Tibial artery (tissue), 4 donors: ENCODE measurements at places on chromosomes 7 and 10.
A peak's percentile ranks its signal among the peaks of the same experiment; 100 is the strongest.

GRCh38 chr7:129167817-129168216 lies 20.6 kb upstream of the SMO start:
- H3K27ac ChIP-seq: no peak overlapping the region
- no peaks in the 10 kb centered on the region for H3K36me3 ChIP-seq
- H3K4me1 ChIP-seq: peaks cover 22% of the 10 kb centered on the region
- peaks cover 3% of the 10 kb centered on the region for H3K27me3 ChIP-seq

DNA sequence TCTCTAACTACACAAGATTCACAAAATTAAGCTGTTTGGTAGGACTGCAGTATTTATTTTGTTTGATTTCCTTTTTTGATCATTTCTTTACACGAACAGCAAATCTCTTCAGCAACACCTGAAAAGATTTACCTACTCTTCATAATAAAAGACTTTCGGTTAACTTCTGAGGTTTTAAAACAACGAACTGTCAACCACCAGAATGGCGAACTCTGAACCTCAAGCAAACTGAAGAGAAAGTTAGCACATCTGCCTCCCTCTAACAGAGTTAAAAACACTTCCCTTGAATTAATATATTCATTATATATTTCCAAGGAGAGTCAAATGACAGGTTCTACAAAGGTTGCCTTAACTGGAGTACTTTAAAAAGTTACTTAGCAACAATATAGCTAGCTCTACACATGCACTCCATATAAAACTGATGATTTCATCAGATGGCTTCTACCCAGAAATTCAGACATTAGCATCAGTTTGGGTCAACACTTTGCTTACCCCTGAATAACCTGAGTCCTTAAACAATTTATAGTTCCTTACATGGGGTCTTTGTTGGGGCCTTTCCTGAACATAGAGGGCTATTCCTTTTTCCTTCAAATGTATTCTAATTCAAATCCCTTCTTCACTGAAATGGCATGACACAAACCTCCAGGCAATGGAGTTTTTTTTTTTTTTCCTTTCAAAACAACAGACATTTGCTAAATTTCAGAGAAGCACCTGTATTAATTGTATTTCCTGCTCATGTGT lies 118.3 kb downstream of the SEM1 start:
- H3K4me3 ChIP-seq: no peak overlapping the region
- H3K4me1 ChIP-seq: no peaks in the 10 kb centered on the region
- no peak overlapping the region for H3K27ac ChIP-seq

GRCh38 chr10:5620966-5621365 lies 45.4 kb downstream of the ASB13 start:
- peak overlapping the region; percentile 88 for H3K27ac ChIP-seq
- H3K36me3 ChIP-seq: no peaks in the 10 kb centered on the region
- no peak overlapping the region for H3K4me3 ChIP-seq
- H3K4me1 ChIP-seq: peaks cover 78% of the 10 kb centered on the region

DNA sequence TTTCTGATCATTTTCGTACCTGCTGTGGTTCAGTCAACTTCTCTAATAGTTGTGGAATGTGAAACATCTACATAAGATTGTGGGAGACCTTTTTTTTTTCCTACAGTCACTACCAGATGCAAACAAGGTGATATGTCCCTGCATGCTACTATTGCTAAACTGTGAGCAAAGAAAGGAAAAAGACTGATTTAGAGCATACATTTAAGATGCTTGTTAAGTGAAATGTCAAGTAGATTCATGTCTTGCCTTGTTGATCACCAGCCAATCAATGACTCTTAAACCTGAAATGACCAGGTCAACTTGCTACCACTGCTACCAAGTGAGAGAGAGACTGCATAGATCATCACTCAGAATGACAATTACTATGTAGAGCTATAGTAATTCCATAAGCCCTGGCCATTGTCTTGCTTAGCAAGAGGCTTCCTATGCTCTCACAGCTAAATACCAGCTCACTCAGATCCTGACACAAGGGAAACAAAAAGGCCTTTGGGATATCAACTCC lies 84.3 kb upstream of the SKAP2 start:
- no peak for DNase-seq
- no peak overlapping the region for H3K4me3 ChIP-seq
- H3K4me1 ChIP-seq: no peaks in the 10 kb centered on the region
- H3K27ac ChIP-seq: no peak overlapping the region
- no peaks in the 10 kb centered on the region for H3K36me3 ChIP-seq

GRCh38 chr7:29976673-29977415 lies 12.8 kb downstream of the SCRN1 start:
- H3K27ac ChIP-seq: no peak overlapping the region
- H3K36me3 ChIP-seq: no peaks in the 10 kb centered on the region
- no peaks in the 10 kb centered on the region for H3K4me1 ChIP-seq
- no peaks in the 10 kb centered on the region for H3K27me3 ChIP-seq
- DNase-seq: no peak
- H3K4me3 ChIP-seq: no peak overlapping the region

DNA sequence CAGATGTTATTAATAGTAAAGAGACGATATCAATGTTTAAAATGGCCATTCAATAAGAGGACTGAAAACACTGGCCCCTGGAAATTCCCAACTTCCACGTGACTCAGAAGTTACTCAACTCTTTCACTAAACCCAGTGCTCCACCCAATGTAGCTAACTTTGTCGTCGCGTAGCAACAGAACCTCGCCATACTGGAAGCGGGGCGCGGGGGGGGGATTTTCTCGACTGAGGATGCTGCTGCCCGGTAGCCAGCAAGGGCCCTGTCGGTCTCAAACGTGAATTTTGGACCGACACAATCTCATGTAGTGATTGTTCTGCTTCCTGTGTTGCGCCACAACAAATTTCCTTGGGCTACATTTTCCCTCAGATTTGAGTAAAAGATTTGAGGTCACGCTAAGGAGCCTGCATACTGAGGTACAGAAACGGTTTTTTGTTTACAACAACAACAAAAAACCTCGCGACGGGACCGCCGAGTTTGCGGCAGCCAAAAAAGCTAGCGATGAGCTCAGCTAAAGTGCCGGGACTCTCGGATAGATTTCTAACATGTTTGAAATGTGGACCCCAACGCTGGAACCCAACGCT lies 977 bp upstream of the SFR1 start:
- H3K4me1 ChIP-seq: peaks cover 25% of the 10 kb centered on the region
- H3K36me3 ChIP-seq: no peaks in the 10 kb centered on the region
- H3K4me3 ChIP-seq: peak overlapping the region; percentile 72
- peak; percentile 98 for DNase-seq
- peak overlapping the region; percentile 98 for H3K27ac ChIP-seq
- no peaks in the 10 kb centered on the region for H3K27me3 ChIP-seq

DNA sequence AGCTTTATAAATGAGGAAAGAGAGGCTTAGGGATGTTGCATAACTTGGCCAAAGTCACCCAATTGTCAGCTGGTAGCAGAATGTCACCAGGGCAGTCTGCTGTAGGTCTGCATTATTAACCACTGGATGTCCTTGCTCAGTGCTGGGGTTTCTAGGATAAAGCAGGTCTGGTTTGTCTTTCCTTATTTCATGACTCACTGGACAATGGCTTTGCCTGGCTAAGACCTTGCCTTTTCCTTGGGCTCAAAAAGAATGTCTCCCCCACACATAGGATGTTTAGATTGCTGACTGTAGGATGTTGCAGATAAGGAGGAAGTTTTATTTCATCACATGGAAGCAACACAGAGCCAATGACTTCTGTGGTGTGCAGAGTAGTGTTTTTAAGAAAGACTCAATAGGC lies 29.4 kb downstream of the WDFY4 start:
- no peak for DNase-seq
- no peak overlapping the region for H3K4me3 ChIP-seq
- no peak overlapping the region for H3K27ac ChIP-seq
- no peaks in the 10 kb centered on the region for H3K27me3 ChIP-seq

DNA sequence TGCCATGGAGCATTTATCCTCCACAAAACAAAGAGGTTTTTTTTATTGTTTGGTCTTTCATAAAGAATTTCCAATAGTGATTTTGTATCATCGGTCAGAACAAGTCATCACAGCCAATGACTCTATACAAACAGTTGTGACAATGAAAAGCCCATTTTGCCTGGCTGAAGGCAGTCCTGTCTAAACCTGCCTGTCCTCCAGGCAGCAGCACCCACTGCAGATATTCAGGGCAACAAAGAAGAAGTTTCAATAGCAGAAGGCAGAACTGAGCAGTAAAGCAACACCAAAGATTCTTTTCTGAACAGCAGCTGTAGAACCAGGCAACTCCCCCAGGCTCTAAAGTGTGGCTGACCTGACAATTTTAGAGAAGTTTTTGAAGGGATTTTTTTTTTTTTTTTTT lies 169.4 kb downstream of the FGFR2 start:
- no peaks in the 10 kb centered on the region for H3K36me3 ChIP-seq
- no peaks in the 10 kb centered on the region for H3K4me1 ChIP-seq
- H3K27ac ChIP-seq: no peak overlapping the region
- DNase-seq: peak; percentile 3
- H3K27me3 ChIP-seq: no peaks in the 10 kb centered on the region
- no peak overlapping the region for H3K4me3 ChIP-seq

DNA sequence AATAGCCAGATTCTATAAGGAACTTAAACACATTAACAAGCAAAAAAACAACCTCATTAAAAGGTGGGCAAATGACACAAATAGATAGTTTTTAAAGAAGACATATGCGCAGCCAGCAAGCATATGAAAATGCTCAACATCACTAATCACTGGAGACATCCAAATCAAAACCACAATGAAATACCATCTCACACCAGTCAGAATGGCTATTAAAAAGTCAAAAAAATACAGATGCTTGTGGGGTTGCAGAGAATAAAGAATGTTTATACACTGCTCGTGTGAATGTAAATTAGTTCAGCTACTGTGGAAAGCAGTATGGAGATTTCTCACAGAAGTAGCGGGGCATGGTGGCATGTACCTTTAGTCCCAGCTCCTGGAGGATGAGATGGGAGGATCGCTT lies 164.0 kb downstream of the CHRM2 start:
- DNase-seq: no peak
- H3K4me3 ChIP-seq: no peak overlapping the region
- no peak overlapping the region for H3K27ac ChIP-seq
- no peaks in the 10 kb centered on the region for H3K4me1 ChIP-seq

DNA sequence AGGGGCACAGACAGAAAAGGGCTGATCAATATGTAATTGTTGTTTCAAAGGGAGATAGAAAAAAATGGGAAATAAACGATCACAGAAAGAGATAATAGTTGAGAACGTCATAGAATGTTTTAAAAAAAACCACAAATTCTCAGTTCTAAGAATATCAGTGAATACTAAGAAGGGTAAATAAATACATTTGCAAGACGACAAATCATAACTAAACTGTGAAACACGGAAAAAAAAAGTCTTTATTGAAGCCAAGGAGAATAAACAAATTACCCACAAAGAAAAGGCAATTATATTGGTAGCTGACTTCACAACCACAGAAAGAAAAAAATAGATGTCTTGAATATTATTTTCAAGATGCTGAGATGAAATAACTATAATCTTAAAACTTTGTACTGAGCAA lies 305.2 kb upstream of the STEAP1 start:
- DNase-seq: no peak
- H3K27ac ChIP-seq: no peak overlapping the region
- no peak overlapping the region for H3K4me3 ChIP-seq
- H3K36me3 ChIP-seq: no peaks in the 10 kb centered on the region

DNA sequence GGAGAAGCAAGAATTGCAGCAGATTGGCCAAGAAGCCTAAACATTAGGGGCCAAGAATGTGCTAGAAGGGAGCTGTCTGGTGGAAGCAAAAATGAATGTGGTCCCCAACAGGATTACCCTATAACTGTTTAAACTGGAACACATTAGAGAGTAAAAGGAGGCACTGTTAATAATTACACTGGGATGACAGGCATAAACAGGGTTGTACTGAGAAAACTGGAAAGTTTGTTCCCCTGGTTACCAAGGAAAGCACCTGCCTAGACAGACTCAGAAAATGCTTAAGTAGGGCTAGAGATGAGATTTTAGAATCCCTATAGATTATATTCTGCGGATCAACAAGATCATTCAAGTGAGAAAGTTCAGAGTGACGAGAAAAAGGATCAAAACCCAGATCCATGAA lies 100.8 kb downstream of the CTTNBP2 start:
- H3K4me1 ChIP-seq: no peaks in the 10 kb centered on the region

DNA sequence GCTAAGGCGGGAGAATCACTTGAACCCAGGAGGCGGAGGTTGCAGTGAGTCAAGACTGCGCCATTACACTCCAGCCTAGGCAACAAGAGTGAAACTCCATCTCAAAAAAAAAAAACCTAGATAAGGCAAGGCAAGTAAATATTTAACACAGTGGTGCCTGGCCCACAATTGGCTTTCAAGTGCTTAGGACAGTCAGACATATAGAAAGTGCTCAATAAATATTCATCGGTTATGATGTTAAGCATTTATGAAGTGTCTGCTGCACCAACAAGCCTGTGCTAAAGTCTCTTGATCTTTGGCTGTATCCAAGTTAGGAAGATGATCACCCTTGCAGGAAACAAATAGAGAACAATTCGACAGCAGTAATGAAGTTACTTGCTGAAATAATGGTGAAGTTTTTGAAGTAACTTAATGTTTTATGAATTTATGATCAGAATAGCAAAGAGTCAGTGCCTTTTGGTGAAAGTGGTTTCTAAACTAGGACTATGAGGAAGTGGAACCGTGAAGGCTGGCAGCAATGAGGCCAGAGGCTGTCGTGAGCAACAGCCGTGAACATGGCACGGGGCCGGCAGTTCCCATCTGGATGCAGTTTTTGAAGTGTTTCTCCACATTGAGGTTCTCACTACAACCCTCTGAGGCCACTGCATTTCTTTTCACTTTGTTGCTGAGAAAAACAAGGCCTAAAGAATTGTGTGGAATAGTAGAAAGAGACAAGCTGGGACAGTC lies 48.1 kb upstream of the GATA3 start:
- H3K4me3 ChIP-seq: no peak overlapping the region
- no peaks in the 10 kb centered on the region for H3K27me3 ChIP-seq
- no peak for DNase-seq
- no peaks in the 10 kb centered on the region for H3K4me1 ChIP-seq
- H3K36me3 ChIP-seq: peaks cover 31% of the 10 kb centered on the region

DNA sequence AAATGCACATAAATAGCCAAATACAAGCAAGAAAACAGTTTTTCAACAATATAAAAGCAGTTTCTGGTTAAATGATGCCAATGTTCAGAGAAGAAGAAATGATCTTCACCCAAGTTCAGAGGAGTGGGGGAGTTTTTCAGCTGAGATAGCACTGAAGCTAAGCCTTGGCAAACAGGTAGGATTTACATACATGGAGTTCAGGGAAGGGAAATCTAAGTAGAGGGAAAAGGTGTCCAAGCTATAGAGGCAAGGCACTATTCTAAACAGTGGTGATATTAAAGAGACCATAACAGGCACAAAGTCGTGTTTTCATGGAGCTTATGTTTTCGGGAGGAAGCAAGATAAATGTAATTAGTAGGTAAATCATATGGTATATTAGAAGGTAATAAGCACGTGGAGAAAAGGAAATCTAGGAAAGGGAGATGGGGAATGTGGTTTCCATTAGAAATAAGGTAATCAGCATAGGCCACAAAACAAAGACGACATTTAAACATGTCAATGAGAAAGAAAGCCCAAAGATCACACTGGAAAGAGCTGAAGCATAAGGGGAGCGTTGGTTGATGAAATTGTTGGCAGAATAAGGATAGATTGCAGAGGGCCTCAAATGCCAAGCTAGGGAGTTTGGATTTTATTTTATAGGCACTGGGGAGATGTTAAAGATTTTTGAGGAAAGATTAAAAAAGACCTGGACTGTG lies 704.3 kb downstream of the MAGI2 start:
- H3K4me3 ChIP-seq: no peak overlapping the region
- H3K36me3 ChIP-seq: no peaks in the 10 kb centered on the region
- H3K27ac ChIP-seq: no peak overlapping the region
- no peak for DNase-seq

- H3K36me3 ChIP-seq: peaks cover 6% of the 10 kb centered on the region
- DNase-seq: no peak
- H3K4me1 ChIP-seq: no peaks in the 10 kb centered on the region
Measured at GRCh38 chr7:129393255-129393654, 41.0 kb upstream of the STRIP2 start.
